ENCODE measurements at places on chromosomes 3 and 15.
A peak's percentile ranks its signal among the peaks of the same experiment; 100 is the strongest.

- DNase-seq: no peak
Observed at GRCh38 chr3:13116426-13116825, 43.2 kb upstream of the IQSEC1 start.

- no peak for DNase-seq
Observed at GRCh38 chr15:66721020-66721419, 19.0 kb downstream of the SMAD6 start.

GRCh38 chr3:159472611-159473010 is 516.0 kb upstream of the IL12A start:
- DNase-seq: no peak

- DNase-seq: no peak
Observed at GRCh38 chr15:90871139-90871715, 2.8 kb downstream of the FURIN start.

GRCh38 chr3:124793054-124793739 is 62.9 kb downstream of the UMPS start:
- DNase-seq: no peak

GRCh38 chr3:69458803-69459365 is 73.0 kb upstream of the FRMD4B start:
- DNase-seq: no peak

DNA sequence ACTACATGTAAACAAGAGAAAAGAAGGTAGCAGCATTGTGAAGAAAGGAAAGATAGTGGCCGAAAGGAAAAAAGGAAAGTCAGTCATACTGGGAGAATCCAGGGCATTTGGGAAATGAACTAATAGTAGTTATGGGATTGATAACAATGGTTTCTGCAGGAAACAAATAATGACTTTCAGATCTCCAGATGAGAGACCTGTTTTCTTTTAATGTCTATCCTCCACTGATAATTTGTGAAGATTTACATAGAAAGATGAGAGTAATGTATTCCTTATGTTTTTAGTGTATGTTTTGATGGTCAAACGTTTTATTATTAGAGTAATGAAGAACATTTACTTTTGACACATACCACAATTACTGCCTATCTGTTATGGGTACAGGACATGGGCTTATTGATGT is 15.0 kb upstream of the ZNF385D start:
- DNase-seq: no peak

- no peak for DNase-seq
Observed at GRCh38 chr15:85277847-85278370, 102.5 kb upstream of the AKAP13 start.

DNA sequence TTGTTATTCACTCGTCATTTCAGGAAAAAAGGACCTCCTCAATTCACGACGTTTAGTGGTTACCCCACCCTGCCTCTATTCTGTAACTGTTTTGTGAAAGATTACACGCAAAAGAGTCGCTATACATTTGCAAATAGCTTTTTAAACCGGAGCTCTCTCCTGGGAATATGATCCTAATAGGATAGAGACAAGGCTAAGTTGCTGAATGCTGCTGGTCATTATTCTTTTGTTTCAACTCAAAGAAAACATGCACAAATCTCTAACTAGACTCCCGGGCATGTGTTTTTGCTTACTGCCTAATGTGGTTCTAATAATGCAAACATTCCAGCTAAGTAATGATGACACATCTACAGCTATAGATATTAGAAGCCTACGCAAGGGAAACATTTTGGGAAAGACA is 214.6 kb upstream of the MDFIC2 start:
- no peak for DNase-seq

DNA sequence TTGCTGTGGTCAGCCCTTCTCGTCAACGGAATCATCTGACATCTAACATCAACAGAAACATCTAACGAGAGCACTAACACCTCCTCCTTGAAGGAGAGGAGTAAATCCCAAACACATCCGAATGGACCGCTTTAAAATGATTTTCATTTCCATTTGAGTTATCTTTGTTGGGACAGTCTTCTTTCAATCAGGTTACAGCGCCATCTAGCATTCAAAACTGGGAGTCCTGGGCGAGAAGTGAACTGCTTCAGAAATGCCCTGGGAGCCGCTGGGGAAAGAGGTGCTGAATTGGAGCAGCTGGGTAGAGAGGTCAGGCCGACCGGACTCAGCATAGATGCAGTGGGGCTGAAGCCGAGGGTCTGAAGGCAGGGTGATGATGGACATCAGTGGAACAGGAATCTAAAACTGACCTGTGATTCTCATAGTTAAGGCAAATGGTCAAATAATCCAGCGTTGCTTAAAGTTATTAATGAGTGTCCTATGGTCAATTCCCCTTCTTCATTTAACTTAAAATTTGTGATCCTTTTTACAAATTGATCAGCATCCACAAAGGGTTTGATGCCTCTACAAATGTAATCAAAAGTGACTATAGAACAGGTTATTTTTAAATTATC is 170.0 kb upstream of the NDN start:
- no peak for DNase-seq

DNA sequence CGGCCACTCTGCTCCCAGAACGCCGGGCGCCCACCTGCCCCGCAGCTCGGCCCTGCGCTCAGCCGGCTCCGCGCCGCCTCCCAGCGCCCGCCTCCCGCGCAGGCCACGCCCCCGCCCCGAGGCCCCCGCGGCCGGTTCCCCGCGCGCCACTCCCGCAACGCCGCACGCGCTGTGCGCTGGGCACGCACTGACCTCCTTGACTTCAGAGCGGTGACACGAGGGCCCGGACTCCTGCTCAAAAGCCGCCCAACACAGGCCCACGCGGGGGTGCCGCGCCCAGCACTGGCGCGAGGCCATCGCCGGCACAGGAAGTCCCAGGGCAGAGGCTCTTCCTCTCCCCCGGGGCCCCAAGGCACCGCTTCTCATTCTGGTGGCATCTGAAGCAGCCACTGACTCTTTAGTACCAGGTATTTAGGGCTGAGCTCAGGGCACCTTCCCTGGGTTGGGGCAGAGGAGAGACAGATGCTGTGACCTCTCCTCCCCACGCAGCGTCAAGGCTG is 12.4 kb downstream of the TNK2 start:
- DNase-seq: peak; percentile 27

DNA sequence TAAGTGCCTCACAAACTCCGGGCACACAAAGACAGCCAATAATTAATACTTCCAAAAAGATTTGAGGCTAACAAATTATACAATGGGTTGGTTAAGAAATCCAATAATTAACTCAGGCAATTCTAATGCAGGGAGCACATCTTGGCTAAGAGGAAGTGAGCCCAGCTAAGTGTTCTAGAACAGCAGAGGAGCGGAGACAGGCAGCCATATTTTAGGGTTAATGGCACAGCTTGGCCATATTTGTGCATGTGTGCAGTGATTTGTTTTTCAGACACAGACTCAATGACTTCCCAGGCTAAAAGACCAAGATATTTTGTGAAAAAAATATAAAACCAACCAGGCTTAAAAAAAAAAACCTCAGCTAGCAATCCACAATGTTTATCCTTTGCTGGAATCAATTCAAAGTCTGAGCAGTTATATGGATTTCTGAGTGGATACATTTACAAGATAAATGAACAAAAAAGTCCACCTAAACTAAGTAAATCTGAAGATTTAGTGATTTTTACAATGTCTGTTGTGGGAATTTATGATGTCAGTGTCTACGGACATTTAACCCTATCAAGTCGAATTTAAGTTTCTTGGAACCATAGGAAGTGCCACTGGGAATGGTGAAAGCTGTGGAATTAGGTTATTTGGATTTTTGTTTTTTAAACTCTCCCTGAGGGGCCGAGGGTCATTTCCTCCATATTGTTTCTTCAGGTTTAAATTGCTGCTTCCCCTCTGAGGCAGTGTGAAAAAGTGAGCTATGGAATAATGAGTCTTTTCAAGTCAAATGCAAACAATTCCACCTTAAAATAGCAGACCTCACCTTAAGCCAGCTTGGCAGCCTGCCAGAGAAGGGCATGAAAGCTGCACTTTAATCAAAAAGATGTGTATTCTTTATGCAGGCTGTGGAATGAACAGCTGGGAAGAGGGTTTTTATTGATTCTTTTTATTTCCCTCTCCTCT is 413.7 kb upstream of the TBL1XR1 start:
- DNase-seq: no peak

- DNase-seq: no peak
Observed at GRCh38 chr15:63030101-63030551, 12.4 kb upstream of the TPM1 start.

- no peak for DNase-seq
Observed at GRCh38 chr15:51969728-51970127, 1.9 kb downstream of the LEO1 start.

- DNase-seq: no peak
Observed at GRCh38 chr3:59559721-59560435, 510.1 kb upstream of the CFAP20DC start.

GRCh38 chr3:60424034-60424433 is 827.2 kb downstream of the FHIT start:
- no peak for DNase-seq

- DNase-seq: no peak
Observed at GRCh38 chr3:134795746-134796280, 753 bp downstream of the EPHB1 start.

DNA sequence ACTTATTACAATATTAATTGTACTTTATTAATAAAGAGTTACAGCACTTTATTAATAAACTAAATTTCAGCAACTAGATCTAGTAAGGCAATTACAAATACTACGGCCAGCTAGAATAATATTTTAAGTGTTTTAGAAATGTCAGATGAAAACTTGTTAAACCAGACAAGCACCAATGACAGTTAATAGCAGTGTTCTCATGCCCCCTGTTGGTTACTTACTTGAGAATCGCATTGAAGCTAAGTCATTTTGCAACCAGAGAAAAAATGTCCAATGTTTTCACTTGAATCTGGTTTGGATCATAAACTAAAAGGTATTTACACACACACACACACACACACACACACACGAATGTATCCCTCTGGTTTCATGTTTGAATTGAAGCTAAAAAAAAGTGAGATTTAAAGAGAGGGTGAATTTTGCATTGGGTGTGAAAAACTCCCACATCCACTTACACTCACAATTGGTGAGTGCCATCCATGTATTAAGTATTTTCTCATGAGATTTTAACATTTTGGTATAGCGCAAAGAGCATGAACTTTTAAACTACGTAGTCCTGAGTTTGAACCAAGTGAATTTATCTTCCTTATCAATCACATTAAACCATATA is 347.7 kb downstream of the ZBBX start:
- DNase-seq: no peak

- DNase-seq: no peak
Observed at GRCh38 chr3:100209948-100210771, 50.6 kb upstream of the TBC1D23 start.

- no peak for DNase-seq
Observed at GRCh38 chr3:145133281-145133680, 1027.7 kb downstream of the PLOD2 start.

DNA sequence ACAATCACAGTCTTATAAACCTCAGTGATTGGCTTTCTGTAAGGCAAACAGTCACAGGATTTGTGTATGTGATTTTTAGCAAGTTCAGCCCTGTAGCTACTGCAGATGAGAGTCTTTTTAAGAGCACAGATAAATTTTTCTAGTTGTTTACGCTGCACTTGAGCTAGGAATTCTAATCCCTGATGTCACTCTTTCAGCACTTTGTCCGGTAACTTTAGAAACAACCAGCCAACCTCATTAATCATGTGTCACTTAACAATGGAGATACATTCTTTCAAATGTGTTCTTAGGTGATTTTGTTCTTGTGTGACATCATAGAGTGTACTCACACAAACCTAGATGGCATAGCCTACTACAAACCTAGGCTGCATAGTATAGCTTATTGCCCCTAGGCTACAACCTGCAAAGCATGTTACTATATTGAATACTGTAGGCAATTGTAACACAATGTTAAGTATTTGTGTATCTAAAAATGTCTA is 36.8 kb upstream of the GOLGA6L2 start:
- DNase-seq: no peak

- no peak for DNase-seq
Observed at GRCh38 chr15:79248183-79248582, 34.3 kb upstream of the ANKRD34C start.

DNA sequence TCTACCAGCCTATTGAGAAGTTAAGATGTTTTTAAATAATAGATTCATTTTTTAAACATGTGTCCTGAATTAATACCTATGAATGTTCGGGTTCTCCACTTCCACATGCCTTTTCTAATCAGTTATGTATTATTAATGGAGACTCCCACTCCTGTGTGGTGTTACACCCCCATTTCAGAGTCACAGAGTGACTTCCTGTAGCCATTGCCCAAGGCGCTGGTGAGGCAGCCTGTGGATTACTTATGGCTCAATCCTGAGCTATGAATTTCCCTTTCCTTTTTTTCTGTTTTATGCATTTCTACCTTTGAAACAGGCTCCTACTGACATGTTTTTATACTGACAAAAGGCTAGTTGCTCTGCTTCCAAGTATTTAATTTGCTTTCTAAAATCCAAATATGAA is 162.3 kb downstream of the GABRG3 start:
- DNase-seq: no peak
